ENCODE measurements at places on chromosomes 13 and 19.

- no peak overlapping the region for H3K4me3 ChIP-seq
- no peaks in the 10 kb centered on the region for H3K4me1 ChIP-seq
- no peak for DNase-seq
- H3K36me3 ChIP-seq = no peaks in the 10 kb centered on the region
- no peaks in the 10 kb centered on the region for H3K27me3 ChIP-seq
These were observed 53.6 kb downstream of the POSTN start for GRCh38 chr13:37544995-37545394.

DNA sequence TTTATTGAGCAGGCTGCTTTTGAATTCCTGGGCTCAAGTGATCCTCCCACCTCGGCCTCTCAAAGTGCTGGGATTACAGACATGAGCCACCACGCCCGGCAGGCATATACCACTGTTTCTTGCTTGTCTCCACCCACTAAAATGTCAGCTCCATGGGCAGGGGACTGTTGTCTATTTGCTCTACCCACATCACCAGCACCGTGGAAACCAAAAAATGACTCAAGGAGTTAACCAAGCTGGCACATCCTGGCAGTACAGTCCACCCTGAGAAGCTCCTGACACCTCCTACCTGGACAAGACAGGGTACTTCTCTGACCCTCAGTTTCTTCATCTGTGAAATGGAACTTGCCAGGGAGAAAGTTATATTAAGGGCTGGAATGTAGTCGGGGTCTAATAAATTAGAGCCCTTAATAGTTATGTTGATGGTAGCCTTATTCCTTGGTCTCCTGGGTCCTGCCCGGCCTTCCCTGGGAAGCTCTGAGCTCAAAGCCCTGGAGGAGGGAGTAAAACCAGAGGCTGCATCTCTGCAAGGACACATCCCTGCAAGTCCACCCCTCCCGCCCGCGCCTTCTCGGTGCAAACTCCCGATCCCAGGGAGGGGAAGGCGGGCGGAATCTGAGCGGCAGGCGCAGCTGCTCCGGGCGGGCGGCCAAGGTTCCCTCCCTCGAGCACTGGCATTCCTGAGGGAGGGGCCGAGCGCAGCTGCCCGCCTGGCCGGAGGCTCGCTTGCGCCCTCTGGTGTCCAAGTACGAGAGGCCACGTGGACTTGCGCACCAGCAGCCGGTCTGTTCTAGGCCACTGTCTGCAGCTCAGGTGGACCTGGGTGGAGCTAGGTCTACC, 14.1 kb downstream of the RDH8 start:
- DNase-seq = peak; percentile 84
- no peaks in the 10 kb centered on the region for H3K4me1 ChIP-seq
- no peak overlapping the region for H3K4me3 ChIP-seq
- H3K27ac ChIP-seq = no peak overlapping the region
- no peaks in the 10 kb centered on the region for H3K36me3 ChIP-seq
- peaks cover 26% of the 10 kb centered on the region for H3K27me3 ChIP-seq

GRCh38 chr19:48510421-48511268, 990 bp downstream of the LMTK3 start:
- DNase-seq = peak; percentile 87
- H3K4me1 ChIP-seq = peaks cover 21% of the 10 kb centered on the region
- H3K4me3 ChIP-seq = peak overlapping the region; percentile 74

- DNase-seq = peak; percentile 40
- peaks cover 5% of the 10 kb centered on the region for H3K4me1 ChIP-seq
- H3K36me3 ChIP-seq = no peaks in the 10 kb centered on the region
These were observed 488.8 kb downstream of the KCTD12 start for GRCh38 chr13:76397413-76397812.

Measured in activated CD8-positive, alpha-beta memory T cell treated with anti-CD3 and anti-CD28 coated beads, Interleukin-2, amount 10 ng/mL, durations not matched to agents 7 days and 5 days (primary cell).